ENCODE measurements at places on chromosomes 1 and 21.
A peak's percentile ranks its signal among the peaks of the same experiment; 100 is the strongest.

DNA sequence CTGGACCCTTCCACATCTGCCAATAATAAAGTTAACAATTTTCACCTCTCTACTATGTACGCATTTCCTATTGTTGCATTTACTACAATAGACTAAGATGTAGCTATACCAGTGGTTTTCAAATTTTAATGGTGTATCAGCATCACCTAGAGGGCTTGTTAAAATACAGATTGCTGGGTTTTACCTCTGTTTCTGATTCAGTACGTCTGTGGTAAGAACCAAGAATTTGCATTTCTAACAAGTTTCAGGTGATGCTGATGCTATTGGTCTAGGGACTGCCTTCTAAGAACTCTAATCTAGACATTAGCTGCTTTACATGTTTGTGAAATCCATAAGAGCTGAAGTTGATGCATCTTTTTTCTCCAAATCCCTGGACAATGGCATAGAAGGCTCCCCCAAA is 59.7 kb downstream of the ERICH3 start:
- peak; percentile 30 for DNase-seq

GRCh38 chr1:182724215-182724614 is 39.8 kb upstream of the RGS8 start:
- no peak for DNase-seq

DNA sequence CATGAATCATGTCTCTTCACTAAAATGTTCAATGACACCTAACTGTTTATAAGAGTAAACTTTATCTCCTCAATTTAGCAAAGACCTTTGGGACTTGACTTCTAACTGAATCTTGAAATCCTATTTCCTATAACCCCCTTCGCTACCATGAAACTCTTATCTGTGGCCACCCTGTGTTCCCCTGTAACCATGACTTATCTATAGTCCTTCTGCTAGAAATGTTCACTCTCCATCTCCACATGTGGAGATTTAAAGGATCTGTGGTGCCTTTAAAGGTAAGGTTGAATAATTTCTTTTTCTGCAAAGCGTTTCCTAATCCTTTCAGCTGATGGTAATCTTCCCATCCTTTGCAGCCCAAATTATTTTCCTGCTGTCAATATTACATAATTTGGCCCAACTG is 436.3 kb upstream of the RUNX1 start:
- DNase-seq: no peak

- DNase-seq: no peak
Observed at GRCh38 chr1:41444246-41444645, 40.2 kb downstream of the EDN2 start.

DNA sequence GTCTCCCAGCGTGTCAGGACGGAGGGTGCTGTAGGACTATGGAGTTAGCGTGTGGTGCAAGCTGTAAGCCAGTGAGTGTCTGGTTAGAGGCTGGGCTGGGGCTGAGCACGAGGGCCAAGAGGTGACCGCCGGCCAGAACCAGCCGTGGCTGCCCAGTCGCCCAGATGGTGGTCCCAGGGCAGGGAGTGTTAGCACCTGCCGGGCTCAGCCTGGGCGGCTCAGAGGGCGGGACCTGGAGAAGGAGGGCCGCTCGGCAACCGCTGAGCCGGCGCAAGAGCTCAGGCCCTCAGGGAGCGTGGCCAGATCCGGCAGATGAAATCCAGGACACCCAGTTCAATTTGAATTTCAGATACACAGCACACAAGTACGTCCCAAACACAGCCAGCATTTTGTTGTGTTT is 87.9 kb downstream of the PRDM16 start:
- DNase-seq: no peak

DNA sequence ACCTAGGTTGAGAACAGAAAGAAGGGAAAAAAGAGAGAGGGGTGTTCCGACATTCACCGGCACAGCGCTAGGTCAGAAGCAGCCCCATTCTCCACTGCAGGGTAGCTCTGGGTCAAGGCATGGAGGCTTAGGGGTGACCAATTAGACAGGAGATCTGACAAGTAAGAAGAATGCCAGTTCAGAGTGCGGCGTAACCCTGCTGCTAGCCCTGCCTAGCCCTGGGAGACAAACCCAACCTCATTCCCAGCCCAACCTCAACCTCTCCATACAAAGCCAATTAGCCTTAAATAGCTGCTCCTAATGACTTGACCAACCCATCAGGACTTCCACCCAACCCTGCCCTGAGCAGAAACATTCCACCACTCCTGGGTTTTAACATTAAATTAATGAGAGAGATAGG is 3.4 kb downstream of the PRELP start:
- no peak for DNase-seq

DNA sequence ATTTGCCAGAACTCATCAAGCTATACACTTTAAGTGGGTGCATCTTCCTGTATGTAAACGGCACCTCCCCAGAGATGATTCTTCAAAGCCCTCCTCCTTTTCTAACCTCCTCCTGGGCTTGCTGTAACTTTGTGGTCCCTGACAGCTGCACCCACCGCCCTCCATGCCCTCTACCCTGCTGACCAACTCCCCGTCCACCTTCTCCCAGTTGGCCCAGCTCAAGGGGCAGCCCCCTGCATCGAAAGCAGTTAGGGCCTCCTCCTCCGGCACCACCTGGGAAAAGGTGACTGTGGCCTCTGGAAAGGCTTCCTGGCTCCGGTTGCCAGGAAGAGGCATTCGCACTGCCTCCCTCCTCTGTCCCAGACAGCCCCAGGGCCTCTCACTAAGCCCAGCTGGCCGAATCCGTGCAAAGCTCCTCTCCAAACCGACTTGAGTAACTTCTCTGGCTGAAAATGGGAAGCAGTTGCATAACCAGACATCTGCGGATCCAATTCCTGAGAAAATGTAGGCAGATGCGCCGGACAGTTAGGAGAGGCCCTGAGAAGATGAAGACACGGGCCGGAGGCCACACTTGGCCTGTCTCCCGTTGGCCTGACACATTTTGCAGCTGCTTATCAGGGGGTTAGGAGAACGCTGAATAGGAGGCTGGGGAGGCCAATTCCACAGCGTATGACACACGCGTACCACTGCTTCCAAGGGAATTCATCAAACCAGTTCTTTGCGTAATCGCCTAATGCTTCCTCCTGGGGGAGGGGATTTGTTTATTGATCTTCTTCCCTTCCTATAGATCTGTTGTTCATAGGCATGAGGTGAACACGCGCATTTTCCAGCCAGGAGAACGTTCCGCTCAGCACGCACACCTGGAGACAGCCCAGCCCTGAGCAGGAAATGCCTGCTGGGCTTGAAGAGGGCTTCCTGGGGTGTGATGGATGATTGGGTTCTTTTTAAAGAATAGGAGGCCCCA is 48.7 kb upstream of the COL6A2 start:
- no peak for DNase-seq

GRCh38 chr1:228259951-228260350 is 52.1 kb downstream of the OBSCN start:
- DNase-seq: no peak

DNA sequence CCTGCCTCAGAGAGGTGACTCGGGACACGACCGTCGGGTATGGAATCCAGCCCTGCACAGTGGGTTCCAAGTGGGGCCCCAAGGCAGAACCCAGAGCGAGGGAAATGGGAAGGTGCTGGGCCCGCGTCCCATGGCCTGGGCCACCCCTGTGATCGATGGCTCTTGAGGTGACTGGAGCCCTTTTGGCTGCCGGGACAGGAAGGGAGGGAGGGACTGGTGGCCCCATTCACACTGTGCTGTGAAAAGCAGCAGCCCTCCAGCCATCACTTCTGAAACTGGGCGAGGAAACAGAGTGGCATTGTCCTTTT is 110.4 kb upstream of the IFFO2 start:
- peak; percentile 13 for DNase-seq

DNA sequence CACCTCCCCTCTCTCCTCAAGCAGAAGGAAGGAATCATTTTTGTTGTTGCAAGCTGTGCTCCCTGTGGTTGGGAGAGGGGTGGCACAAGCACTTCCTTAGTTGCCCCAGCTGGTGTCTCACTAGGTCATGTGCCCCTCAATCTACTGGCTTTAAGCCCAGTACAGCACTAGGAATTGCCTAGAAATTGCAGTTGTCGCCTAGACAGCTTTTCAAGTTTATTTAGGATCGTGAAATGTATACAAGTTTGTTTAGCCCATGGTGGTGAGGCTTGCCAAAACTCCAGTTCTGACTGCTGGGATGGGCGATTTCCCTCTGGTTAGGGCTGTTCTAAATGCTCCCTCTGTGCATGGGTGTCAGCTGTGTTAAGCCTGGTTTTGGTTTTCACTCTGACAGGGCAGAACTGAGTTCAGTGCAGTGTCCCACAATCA is 126.8 kb upstream of the ZNF644 start:
- no peak for DNase-seq

Data from GM12865 (cell line).